ENCODE measurements at places on chromosomes 1 and 21. TPM values are rescaled to one million over a fixed set of nuclear protein-coding genes. Genes with fewer than 3 reads are reported as not detected.

DNA sequence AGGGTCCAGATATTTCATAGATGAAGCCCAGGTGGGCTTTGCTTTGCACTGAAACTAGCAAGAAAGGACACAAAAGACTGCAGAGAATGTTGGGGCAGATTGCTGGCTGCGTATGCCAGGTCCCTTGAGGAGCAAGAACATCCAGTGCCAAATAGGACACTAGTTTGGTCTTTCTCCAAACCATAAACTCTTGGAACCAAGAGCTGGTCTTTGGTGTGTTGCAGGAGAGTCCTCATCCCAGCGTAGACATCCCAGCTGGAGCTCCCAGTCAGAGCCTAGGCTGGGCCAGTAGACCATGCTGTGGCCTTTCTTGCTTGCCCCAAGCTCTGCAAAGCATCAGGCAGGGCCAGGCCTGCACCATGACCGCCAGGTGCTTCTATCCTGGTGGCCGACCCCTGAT, 87.5 kb downstream of the ATP5PO start:
- no peaks in the 10 kb centered on the region for H3K4me1 ChIP-seq
- no peak overlapping the region for H3K4me3 ChIP-seq
- H3K27ac ChIP-seq, result no peak overlapping the region
- DNase-seq, result no peak
- no peaks in the 10 kb centered on the region for H3K27me3 ChIP-seq

DNA sequence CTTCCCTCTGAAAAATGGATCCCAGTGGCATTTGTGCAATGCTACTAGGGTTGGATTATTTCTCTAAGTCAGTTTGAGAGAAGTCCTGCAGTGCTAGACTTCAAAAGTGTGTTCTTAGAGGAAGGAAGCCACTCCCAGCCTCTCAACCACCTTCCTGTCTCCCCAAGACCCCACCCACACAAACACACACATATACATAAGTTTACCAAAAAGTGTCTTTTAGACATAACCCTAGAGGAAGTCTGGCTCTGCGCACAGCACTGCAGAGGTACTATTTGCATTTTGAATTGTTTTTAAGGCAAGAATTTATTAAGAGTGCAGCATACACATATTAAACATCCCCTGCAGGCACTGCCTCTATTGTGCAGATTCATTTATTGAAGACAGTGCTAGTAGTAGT, 127.3 kb downstream of the HHIPL2 start:
- H3K4me3 ChIP-seq, result peak overlapping the region; percentile 38
- peaks cover 50% of the 10 kb centered on the region for H3K4me1 ChIP-seq
- H3K27me3 ChIP-seq, result no peaks in the 10 kb centered on the region
- peak; percentile 25 for DNase-seq

GRCh38 chr1:19730793-19731192, 66.1 kb downstream of the HTR6 start:
- peaks cover 15% of the 10 kb centered on the region for H3K36me3 ChIP-seq
- no peaks in the 10 kb centered on the region for H3K4me1 ChIP-seq
- no peak for DNase-seq
- no peak overlapping the region for H3K4me3 ChIP-seq

DNA sequence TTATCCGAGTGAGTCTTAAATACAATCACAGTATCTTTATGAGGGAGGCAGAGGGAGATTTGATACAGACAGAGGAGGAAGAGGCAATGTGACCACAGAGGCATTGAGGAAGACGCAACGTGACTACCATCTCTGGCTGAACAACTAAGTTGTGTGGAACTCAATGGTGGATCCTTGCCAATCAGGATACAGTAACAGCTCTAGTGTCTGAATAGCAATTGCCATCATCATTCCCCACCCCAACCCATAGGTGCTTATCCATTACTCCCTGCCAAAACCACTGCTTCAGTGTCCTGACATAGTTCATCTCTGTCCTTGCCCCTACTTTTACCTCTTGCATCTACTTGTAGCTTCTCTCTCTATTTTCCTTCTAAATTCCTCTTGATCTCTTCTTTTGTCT, 20.5 kb upstream of the RHBDL2 start:
- no peaks in the 10 kb centered on the region for H3K4me1 ChIP-seq
- H3K27me3 ChIP-seq, result peaks cover 2% of the 10 kb centered on the region
- H3K4me3 ChIP-seq, result no peak overlapping the region

DNA sequence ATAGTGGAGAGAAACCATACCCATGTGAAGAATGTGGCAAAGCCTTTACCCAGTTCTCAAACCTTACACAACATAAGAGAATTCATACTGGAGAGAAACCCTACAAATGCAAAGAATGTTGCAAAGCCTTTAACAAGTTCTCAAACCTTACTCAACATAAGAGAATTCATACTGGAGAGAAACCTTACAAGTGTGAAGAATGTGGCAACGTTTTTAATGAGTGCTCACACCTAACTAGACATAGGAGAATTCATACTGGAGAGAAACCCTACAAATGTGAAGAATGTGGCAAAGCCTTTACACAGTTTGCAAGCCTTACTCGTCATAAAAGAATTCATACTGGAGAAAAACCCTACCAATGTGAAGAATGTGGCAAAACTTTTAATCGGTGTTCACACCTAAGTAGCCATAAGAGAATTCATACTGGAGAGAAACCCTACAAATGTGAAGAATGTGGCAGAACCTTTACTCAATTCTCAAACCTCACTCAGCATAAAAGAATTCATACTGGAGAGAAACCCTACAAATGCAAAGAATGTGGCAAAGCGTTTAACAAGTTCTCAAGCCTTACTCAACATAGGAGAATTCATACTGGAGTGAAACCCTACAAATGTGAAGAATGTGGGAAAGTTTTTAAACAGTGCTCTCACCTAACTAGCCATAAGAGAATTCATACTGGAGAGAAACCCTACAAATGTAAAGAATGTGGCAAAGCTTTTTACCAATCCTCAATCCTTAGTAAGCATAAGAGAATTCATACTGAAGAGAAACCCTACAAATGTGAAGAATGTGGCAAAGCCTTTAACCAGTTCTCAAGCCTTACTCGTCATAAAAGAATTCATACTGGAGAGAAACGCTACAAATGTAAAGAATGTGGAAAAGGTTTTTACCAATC, 80.0 kb downstream of the JMJD4 start:
- H3K36me3 ChIP-seq, result peaks cover 18% of the 10 kb centered on the region
- H3K4me3 ChIP-seq, result no peak overlapping the region
- H3K27me3 ChIP-seq, result no peaks in the 10 kb centered on the region
- DNase-seq, result no peak
- no peak overlapping the region for H3K27ac ChIP-seq

TEKT2 gene
- 0.16 TPM for total RNA-seq

GRCh38 chr1:38834937-38835827, 24.4 kb downstream of the RRAGC start:
- peaks cover 7% of the 10 kb centered on the region for H3K4me1 ChIP-seq
- H3K27ac ChIP-seq, result no peak overlapping the region
- no peak overlapping the region for H3K4me3 ChIP-seq

GRCh38 chr21:35005560-35006224, 43.4 kb downstream of the RUNX1 start:
- H3K27ac ChIP-seq, result no peak overlapping the region
- no peak overlapping the region for H3K4me3 ChIP-seq
- H3K27me3 ChIP-seq, result no peaks in the 10 kb centered on the region
- H3K36me3 ChIP-seq, result peaks cover 51% of the 10 kb centered on the region

DNA sequence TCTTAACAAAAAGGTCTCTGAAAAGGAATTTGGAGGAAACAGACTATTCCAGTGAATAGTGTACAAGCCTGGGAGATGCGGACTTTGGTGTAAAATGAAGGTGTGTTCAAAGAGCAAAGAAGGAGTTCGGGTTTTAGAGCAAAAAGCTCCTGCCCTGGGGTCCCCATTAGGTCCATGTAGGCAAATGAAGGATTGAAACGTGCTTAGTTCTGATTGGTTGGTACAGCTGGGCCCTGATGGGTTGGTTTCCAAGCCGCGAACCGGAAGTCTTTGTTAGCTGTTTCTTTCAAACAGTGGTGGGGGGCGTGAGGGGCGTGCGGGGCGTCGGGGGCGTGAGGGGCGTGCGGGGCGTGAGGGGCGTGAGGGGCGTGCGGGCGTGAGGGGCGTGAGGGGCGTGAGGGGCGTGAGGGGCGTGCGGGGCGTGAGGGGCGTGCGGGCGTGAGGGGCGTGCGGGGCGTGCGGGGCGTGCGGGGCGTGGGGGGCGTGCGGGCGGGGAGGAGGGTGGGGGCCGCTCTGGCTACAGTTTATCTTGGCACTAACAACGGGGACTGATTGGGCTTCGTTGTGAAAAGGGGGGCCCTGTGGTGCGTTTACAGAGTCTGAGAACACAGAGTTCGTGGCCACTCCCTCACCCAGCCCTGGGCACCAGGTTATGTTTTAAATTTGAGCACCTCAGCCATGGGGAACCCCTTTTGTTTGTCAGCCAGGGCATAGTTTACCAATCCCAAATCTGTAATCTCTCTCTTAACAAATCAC, 29.4 kb downstream of the LRRC3 start:
- H3K27me3 ChIP-seq, result peaks cover 6% of the 10 kb centered on the region
- DNase-seq, result no peak
- no peak overlapping the region for H3K4me3 ChIP-seq
- H3K36me3 ChIP-seq, result no peaks in the 10 kb centered on the region

DNA sequence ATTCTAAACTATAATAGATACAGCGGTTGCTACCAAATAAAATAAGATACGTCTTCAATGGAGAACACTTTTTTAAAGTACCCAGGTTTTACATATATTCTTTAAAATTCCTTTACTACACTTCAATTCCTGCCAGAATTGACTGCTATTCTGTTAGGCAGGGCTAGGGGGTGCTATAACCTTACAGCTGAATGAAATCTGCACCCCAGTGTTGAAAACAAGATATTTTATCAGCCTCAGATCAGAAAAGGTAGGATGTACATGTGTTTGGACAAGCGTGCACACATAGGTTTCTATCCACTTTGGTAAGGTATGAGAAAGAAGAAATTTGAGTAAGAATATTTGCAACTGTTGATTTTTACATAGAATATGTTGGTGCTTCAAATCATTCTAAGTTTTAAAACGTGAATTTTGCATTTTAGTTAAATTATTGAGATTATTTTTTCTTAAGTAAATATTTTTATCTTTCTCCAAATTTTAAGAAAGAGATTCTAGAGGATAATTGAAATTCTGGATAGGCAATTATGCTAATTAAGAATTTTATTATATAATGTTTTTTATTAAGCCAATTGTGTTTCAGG, 490.8 kb upstream of the ADGRL4 start:
- no peak overlapping the region for H3K4me3 ChIP-seq
- H3K36me3 ChIP-seq, result no peaks in the 10 kb centered on the region
- H3K4me1 ChIP-seq, result no peaks in the 10 kb centered on the region
- H3K27me3 ChIP-seq, result no peaks in the 10 kb centered on the region

GJB5 gene
- not detected for total RNA-seq

DNA sequence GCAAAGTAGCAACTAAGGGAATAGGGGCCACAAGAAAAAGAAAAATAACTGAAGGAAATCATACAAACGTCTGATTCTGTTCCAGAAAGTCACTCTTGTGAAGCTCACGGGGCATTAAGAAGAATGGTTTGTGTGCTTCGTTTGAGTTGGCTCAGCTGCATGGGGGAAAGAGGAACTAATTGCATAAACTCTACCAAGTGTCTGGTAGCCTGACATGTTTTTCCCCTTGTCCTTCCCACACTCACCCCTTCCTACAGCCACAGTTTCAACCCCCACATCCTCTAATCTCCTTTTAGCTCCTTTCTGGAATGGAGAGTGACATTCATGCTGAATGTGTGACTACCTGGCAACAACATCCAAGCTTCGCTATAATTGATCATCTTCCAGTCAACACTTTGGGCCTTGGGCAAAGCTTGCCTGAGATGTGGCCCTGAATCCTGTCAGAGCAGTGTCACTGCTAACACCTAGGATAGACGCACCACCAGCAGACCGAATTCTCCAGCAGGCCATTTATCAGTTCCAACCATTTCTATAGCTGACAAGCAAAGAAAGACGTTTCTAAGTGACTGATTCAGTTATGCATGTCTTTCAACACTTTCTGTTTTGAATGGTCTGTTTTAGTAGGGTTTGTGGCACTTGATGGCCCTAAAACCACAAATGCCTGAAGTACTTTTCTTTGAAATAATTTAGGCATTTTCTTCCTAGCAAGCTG, 439.6 kb downstream of the TTLL7 start:
- H3K4me1 ChIP-seq, result peaks cover 6% of the 10 kb centered on the region
- DNase-seq, result no peak
- no peaks in the 10 kb centered on the region for H3K27me3 ChIP-seq
- H3K4me3 ChIP-seq, result no peak overlapping the region

- DNase-seq, result no peak
- no peak overlapping the region for H3K4me3 ChIP-seq
- H3K27me3 ChIP-seq, result peaks cover 5% of the 10 kb centered on the region
- no peaks in the 10 kb centered on the region for H3K4me1 ChIP-seq
Measured at GRCh38 chr1:24600551-24600950, 42.6 kb upstream of the SRRM1 start.

- peaks cover 4% of the 10 kb centered on the region for H3K36me3 ChIP-seq
- peaks cover 32% of the 10 kb centered on the region for H3K4me1 ChIP-seq
- H3K27ac ChIP-seq, result peak overlapping the region; percentile 74
Measured at GRCh38 chr1:226444901-226445300, 37.0 kb upstream of the PARP1 start.

- H3K4me3 ChIP-seq, result no peak overlapping the region
- peaks cover 4% of the 10 kb centered on the region for H3K4me1 ChIP-seq
- peaks cover 14% of the 10 kb centered on the region for H3K27me3 ChIP-seq
- no peak overlapping the region for H3K27ac ChIP-seq
Measured at GRCh38 chr1:202315576-202316168, 26.1 kb downstream of the UBE2T start.

DNA sequence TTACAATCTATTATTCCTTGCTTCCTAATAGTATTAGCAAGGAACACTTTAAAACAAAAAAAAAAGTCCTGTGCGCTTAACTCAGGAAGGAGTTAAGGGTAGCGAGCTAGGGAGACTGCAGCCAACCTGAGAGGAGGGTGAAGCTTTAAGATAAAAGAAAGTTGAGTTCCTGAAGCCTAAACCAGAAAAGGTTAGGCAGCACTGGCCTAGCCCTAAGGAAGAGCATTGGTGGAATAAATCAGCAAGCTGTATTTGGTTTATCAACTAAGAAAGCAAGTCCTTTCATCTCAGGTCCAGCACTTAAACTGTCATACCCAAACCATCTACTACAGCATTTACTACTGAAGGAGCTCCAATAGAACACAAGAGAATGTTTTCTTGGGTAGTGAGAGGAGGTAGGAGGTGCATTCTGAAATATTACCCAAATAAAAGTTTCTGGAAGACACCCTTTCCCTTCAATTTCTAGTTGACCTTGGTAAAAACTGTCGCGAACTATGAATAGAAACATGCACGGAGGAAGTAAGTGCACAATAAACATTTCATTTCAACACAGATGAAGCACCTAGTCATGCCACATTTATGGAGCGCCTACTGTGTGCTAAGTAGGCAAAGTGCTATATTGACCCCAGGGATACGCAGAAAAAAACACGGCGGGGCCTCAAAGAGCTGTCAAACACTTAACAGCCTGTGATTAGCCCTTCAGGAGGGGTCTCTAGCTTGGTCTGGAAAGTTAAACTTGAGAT, 1.3 kb downstream of the GLRX2 start:
- H3K36me3 ChIP-seq, result peaks cover 11% of the 10 kb centered on the region
- DNase-seq, result no peak
- peaks cover 24% of the 10 kb centered on the region for H3K4me1 ChIP-seq
- H3K4me3 ChIP-seq, result peak overlapping the region; percentile 92

Data from activated T-helper 1 cell treated with anti-CD3 and anti-CD28 coated beads, Interleukin-12 subunit alpha, Interleukin-12 subunit beta, Interleukin-2, Interleukin-4 antibody, amounts not matched to agents 30 ng/mL and 10 ng/mL and 1 ng/mL, durations not matched to agents 14 hours and 24 hours and 36 hours (primary cell).